ENCODE measurements at places on chromosomes 16 and 17.

GRCh38 chr17:50638966-50639713 lies 4.5 kb downstream of the ABCC3 start:
- DNase-seq, result peak; percentile 95

GRCh38 chr17:60102632-60103096 lies 23.9 kb upstream of the HEATR6 start:
- DNase-seq, result no peak

- DNase-seq, result no peak
Observed at GRCh38 chr16:874366-875181, 74.0 kb upstream of the GNG13 start.

DNA sequence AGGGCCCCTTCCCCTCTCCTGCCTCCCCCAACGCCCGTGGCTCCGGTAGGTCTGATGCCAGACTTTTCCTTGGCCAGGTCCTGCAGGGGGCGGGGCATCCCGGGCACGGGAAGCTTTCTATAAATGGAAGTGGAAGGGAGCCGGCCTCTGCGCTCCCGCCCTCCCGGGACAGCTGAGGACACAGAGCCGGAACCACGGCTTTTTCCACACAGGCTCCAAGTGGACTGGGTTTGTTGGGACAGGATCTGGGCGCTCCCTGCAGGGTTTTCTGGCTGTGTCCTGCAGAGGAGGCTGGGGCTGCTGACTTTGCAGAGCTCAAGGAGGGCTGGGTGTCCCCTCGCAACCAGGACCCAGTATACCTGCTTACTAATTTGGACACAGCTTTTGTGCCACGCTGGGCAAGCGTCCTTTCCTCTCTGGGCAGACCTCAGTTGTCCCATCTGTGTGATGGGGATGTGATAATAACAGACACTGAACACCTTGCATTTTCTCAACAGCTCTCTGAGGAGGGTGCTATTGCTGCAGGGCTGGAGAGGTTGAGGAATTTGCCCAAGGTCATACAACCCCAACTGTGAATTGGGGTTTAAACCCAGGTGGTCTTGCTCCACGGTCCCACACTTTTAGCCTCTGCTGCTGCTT lies 1.8 kb downstream of the TNS4 start:
- DNase-seq, result peak; percentile 82

DNA sequence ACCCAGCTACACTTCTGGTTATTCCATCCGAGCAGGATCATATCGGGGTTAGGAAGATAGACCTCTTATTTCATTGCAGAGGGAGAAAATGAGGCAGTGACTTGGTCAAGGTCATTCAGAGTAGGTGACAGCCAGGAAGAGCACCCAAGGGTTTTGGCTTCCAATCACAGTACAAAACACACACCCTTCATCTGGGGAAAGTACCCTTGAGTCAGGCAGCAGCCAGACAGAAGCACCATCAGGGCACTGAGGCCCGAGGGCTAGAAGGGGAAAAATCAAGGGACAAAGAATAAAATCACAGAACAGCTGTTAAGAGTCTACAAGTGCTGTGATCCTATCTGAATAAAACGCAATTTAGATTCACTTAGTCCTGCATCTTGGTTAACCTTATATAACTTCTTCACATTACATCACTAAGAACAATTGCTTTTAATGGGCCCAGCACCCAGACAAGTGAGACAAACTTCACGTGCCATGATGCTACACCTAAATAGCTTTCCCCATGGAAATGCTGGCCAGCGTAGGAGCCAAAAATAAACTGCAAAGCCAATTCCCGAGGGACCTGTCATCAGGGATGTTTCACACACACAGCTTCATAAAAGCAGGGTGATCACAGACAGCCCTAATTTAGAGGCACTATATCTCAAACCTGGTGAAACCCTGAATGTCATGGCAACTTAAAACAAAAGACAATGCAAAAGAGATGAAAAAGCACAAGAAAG lies 4.9 kb downstream of the UBE2O start:
- DNase-seq, result no peak

DNA sequence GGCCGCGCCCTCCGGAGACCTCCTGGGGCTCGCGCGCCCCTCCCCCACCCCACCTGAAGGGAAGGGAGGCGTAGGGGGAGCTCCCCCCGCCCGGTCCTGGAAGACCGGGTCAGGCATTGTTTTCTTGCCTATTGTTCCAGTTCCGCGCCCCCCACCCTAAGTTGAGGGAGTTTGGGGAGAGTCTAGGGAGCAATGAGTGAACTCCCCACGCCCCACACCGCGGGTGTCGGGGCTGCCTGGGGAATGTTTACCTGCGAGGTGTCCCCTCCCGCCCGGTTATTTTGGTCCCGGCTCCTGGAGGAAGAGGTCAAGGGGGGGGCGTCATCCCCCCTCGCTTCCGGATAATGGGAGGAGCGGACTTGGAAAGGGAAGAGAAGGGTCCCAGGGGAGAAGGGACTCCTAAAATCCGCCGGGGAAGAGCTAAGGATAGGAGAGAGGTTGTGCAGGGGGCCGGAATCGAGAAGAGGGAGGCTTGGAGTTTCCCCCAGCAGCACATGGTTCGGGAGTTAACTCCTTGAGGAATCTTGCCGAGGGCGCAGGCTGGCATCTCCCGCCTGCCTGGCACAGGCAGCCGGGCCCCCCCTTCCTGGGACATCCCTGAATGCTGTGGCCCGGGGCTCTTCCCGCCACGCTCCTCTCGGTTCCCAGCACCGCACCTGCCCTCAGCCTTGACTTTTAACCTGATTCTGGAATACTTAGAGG lies 881 bp downstream of the MLLT6 start:
- DNase-seq, result peak; percentile 48

- peak; percentile 36 for DNase-seq
Observed at GRCh38 chr17:69047368-69048263, 13.1 kb downstream of the ABCA9 start.

- no peak for DNase-seq
Observed at GRCh38 chr17:41540921-41541625, 13.0 kb upstream of the KRT19 start.

DNA sequence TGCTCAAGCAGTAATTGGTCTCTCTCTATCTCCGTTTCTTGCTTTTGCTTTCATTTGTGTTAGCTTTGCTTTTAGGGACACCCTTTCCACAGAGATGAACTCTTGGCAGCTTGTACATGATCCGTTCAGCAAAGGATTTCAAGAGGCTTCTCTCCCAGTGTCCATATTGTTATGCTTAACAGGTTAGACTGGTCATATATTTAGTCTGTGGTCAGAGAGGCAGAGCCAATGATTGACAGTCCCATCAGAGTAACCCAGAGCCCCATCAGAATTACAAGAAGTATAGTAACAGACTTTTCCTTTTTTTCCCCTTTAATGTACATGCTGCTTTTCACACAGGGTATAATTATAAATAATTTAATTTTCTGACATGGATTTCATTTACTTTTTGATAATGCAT lies 34.4 kb downstream of the GDPD1 start:
- DNase-seq, result no peak

DNA sequence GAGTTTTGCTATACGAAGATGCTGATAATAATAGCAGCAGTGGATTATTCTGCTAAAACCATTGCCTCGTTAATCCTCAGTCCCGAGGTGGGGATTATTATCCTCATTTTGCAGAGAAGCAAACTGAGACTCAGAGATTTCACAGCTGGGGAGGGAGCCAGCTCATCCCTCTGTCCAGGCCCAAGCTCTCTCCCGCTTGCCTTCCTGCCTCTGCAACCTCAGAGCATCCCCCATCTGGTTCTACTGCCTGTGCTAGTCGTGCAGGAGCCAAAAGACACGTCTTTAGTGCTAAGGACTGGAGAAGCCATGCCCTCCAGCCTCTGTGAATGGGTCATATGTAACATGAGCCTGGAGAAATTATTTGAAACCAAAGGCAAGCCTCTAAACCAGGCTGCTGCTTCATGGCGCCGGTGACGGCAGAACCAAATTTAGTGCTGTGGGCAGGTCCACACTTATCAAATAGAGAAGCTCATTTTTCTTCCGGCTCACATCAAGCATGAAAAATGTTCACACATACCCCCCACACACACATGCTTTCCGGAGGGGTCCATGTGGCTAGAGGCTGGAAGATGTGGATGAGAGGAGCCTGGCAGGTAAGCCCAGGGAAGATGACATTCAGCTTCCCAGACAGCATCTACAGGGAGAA lies 13.5 kb downstream of the MAPT start:
- DNase-seq, result no peak

- DNase-seq, result no peak
Observed at GRCh38 chr16:52515068-52515671, 31.8 kb downstream of the TOX3 start.

DNA sequence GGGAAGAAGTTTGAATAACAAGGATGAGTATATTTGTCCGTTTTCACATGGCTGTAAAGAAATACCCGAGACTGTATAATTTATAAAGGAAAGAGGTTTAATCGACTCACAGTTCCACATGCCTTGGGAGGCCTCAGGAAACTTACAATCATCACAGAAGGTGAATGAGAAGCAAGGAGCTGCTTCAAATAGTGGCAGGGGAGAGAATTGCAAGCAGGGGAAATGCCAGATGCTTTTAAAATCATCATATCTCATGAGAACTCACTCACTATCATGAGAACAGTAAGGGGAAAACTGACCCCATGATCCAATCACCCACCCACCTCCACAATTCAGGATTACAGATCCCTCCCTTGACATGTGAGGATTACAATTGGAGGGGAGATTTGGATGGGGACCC lies 212.8 kb upstream of the CDH8 start:
- DNase-seq, result no peak
